SHP77 (cell line): ENCODE measurements at places on chromosomes 3 and 15.

- DNase-seq = no peak
Measured at GRCh38 chr3:112114576-112115160, 18.4 kb downstream of the GCSAM start.

- DNase-seq = no peak
Measured at GRCh38 chr3:106635826-106636225, 741.4 kb upstream of the CCDC54 start.

GRCh38 chr3:139935016-139935865 lies at the start of gene CLSTN2:
Gene CLSTN2, plus strand, starts transcription at chr3:139935185.
- DNase-seq = peak; percentile 32

DNA sequence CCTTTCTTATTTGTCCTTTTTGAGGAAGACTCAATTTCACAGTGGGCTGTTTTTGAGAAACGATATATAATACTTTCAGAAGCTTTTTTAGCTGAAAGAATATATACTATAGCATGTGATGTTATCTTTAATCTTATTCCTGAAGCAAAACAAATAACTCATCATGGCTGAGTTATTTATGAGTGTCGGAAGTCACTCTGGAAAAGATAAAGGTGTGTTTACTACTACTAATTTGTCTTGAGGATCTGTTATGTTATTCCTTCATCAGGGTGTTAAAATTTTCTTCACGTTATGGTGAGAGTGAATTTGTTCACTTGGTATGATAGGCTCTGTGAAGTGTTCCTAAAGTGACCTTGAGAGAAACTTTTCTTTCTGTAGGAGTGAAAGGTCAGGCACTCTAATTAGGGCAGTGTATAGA lies 4.7 kb downstream of the TCF12 start:
- no peak for DNase-seq

DNA sequence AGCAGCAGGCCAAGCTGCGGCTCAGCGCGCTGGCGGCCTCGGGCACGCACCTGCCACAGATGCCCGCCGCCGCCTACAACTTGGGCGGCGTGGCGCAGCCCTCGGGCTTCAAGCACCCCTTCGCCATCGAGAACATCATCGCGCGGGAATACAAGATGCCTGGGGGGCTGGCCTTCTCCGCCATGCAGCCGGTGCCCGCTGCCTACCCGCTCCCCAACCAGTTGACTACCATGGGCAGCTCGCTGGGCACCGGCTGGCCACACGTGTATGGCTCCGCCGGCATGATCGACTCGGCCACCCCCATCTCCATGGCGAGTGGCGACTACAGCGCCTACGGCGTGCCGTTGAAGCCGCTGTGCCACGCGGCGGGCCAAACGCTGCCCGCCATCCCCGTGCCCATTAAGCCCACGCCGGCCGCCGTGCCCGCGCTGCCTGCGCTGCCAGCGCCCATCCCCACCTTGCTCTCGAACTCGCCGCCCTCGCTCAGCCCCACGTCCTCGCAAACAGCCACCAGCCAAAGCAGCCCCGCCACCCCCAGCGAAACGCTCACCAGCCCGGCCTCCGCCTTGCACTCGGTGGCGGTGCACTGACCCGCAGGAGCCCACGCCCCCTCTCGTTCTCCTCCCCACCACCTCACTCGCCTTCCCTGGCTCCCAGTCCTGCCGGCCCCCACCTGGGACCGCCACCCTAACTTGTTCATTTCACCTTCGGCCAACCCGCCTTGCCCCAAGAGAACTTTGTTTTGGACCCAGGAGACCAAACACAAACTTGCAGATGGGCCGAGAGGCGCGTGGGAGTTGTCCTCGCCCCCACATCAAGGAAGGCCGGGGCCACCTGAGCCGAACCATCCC lies 1.5 kb downstream of the FOXB1 start:
- no peak for DNase-seq

GRCh38 chr15:35208353-35208752 lies 123.3 kb upstream of the NANOGP8 start:
- DNase-seq = no peak

DNA sequence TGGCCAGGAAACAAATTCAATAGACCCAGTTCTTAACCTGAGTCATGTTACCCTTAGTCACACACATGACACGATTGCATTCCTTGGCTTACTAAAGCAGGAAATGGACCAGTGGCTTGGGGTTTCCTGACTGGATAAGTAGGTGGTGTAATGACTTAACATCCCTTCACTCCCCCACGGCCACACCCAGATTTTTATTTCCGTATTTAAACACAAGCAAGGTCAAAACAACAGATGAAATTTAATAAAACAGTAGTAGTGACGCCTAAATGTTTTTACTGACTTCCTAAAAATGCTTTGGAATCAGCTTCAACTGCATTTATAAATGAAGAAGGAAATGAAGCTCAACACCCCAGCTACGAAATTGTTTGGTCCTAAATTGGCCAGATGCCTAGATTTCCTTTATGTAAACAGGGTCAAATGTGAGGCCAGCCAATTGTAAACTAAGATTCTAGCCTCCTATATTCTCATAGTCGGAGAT lies 324.3 kb downstream of the CHST2 start:
- no peak for DNase-seq

- no peak for DNase-seq
Measured at GRCh38 chr3:148265841-148266240, 431.9 kb upstream of the AGTR1 start.

GRCh38 chr3:191499307-191500080 lies 38.5 kb downstream of the PYDC2 start:
- DNase-seq = no peak

DNA sequence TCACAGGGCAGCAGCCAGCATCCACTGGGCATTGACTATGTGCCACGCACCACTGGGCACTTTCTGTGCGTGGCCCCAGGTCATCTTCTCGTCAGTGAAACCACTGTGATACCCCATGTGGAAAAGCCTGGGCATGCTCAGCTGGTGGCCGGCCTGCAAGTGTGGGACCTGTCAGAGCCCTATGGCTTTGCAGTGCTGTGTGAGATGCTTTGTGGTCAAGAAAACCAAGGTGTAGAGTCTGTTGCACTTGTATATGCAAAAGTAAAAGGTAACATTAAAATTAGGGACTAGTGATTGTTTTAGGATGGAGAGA lies 69.5 kb downstream of the PGPEP1L start:
- DNase-seq = no peak

DNA sequence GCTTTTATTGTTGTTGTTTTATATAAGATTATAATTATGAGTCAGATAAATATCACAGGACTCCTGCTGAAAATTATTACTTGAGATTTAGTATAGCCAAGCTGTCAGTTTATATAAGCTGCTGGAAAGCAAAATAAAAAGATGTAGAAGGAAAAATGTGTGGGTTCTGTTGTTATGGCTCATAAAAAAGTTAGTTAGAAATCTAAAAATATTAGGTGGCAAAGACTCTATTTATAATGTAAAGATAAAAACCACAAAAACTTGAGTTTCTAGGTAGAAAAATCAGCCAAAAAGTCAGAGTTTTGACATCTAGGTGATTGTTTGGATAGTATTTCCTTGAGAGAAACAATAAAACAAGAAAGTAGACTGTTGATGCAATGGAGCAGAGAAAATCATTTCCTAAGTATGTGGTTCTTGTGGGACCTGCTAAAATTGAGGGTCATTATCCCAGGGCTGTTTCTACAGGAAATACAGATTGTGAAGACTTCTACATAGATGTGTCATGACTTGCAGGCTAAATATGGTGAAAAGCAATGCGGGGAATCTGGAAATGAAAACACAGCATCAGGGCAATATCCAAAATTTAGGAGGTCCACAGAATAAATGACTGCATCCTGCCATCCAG lies 1109.6 kb upstream of the CADM2 start:
- no peak for DNase-seq

- DNase-seq = no peak
Measured at GRCh38 chr15:101156509-101157159, 95.2 kb downstream of the CHSY1 start.

DNA sequence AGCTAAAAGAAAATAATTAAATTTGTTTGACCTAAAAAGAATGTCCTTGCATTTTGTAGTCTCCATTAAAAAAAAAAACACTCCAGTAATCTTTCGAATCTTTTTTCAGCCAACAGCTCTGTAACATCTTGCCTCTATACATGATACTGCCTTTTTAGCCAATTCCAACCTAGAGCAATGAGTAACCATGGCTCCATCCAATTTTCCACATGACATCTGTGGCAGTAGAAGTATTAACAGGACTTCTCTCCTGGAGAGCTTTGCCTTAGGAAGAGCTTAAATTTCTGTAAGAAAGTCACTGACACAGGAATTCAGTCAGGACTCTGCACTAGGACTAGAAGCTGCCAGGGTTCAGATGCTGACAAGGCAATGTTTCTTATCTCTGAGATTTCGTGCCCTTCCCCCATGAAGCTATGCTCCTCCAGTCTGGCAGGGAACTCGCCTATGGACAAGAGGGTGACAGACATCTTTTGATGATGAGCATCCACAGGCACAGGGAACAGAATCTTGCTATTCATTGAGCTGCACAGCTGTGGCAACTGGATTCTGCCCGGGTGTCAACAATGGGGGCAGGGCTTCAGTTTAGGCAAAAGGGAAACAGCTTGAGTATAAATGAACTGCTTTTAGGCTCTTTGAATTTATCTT lies 81.8 kb downstream of the ALCAM start:
- no peak for DNase-seq

- DNase-seq = peak; percentile 38
Measured at GRCh38 chr3:177300039-177300833, 103.0 kb upstream of the TBL1XR1 start.

DNA sequence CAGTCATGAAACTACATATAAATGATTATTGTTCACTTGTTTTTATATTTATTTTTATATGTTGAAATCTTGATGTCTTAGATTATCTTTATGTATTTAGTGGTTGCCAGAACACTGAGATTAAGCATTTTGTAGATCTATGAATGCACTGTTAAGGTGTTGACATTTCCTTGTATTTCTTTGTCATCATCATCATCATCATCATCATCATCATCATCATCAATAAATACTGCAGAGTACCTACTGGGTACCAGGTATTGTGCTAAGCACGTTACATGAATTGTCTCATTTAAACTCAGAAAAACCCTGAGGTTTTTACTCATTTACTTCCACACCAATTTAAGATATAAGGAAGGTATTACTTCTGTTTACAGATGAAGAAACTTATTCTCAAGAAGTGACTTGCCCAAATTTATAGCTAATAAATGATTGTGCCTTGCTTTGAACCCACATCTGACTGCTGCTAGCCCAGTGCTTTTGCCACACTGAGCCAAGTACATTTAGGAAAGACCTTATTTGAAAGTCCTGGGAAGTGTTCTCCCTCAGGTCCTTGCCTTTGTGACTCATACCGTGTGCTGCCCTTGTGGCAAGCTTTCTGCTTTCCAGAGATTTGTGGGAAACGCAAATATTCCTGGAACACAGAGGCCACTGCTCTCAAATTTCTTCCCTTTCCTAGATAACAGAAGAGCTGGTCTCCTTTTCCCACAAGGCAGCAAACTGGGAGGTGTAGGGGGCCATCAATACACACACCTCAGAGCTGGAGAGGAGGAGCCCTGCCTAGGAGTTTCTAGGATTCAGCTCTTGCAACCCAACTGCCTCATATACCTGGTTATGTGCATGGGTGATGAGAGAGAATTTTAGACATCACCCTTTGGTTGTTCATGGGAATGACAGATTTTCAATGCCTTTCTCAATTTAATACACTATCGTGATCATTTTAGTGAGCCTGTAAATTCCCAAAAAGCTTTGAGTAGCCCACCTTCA lies 115.4 kb upstream of the C15orf61 start:
- DNase-seq = no peak

- no peak for DNase-seq
Measured at GRCh38 chr3:149815321-149815720, 2.3 kb downstream of the RNF13 start.

- no peak for DNase-seq
Measured at GRCh38 chr3:20322085-20322484, 136.1 kb upstream of the SGO1 start.

DNA sequence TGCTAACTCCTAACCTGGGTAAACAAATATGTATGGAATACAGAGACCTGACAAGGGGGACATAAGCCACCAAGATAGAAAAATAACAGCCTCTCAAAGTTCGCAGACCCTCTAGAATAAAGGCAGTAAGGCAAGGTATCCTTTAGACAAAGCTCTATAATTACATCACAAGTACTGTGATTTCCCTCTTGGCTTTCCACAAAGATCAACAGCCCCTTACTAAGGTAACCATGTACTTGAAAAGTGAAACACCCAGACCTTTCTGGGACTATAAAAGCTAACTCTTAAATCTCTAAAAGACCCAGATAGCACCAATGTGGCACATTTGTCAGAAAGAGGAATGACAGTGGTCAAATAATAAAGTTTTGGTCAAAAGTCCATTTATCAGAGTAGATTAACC lies 51.9 kb downstream of the TBL1XR1 start:
- DNase-seq = no peak

- no peak for DNase-seq
Measured at GRCh38 chr3:106398891-106399600, 530.2 kb upstream of the CBLB start.

- DNase-seq = no peak
Measured at GRCh38 chr15:40389824-40390595, 7.5 kb downstream of the KNSTRN start.

DNA sequence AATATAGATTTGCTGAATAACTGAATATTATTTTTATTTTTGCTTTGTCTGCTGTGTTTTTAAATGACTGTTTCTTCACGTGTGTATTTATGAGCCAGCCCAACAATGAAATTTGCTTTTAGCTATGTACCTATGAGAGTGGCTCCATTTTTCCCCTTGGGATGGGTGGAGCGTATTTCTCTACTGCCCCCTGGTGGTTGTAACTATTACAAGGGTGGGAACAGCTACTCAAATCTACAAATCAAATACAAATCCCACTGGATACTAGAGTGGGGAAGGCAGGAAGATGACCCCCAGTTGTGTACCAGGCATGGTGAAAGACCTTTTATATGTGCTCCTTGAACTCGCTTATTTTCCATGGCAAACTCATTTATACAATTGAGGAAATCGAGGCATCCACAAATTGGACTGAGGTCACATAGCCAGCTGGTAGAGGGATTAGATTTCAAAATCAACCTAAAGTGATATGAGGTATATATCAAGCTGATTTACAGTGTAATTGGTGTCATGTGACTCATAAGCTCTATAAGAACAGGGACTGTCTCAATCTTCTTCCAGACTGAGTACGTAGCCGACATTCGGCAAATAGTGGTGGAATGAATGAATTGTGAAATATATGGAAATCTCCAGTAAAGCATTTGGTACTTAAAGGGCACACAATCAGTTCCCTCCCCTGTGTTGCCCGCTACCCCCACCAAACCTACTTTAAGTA lies 69.5 kb upstream of the VEPH1 start:
- DNase-seq = peak; percentile 22

DNA sequence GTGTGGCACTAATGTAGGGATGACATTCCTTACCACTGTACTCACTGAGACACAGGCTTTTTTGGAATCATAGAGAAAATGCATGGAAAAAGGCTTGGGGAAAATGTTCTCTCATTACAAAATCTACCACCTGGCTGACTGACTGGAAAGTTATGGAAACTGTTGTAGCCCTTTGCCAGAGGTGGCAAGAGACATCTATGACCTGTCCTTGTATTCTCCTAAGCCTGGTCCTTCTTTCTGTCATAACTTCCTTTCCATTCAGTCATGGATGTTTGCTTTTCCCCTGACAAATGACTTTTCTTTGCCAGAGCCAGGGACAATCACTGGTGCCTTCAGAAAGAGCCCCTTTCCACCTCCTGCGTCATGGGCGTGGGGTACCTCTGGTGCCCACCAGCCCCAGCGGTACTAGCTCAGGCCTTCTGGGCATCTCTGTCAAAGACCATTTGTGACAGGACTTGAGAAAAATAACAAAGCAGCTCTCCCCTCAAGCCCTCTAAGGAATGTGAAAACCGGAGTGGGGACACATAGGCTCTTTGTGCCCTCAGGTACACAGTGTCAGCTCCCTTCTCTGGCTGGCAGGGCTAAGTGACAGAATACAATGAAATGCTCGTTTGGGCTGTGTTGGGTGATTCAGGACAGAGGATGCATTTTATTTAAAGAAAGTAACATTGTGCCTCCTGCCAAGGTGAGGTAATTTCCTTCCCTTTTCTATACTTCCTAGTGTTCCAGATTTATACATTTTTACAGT lies 381.1 kb upstream of the RASGRP1 start:
- DNase-seq = no peak
